ENCODE measurements at places on chromosomes 12 and 14.

GRCh38 chr12:82057770-82058169 lies 298.6 kb upstream of the PPFIA2 start:
- no peak for DNase-seq

GRCh38 chr12:55925870-55926737 lies 1.6 kb downstream of the PYM1 start:
- DNase-seq = no peak

DNA sequence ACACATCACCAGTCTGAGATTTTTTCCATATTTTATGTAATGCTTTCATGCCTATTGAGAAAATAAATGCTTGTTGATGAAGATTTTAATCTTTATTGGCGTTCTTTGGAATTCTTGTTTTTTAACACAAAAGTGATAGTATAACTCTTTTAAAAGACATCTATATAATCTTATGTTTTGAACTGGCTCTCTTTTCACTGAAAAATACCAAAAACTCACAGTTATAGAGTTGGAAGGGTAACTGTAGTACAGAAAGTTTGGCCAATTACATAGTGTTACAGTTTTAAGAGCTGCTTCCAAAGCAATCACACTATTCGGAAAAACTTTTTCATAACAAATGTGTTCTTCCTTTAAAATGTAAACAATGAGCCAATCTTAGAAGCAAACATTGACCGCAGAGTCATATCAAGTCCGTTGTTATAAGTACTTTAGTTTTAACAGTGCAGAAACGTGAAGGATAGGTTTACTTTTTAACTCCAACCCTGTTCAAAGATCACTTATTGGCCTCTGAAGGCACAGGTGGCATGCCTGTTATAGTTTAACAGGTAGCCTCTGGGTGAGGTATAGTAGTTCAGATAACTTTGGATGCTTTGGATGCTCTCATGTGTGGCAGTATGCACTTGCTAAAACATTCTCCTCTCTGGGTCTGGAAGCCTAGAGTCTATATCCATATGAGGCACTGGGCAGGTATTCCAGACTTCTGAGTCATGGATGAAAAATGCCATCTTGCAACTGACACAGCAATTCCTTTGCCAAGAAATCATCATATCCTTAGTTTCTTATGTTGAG lies 12.1 kb upstream of the NTN4 start:
- DNase-seq = no peak

- DNase-seq = no peak
Observed at GRCh38 chr14:70006699-70007098, 127.5 kb downstream of the SMOC1 start.

DNA sequence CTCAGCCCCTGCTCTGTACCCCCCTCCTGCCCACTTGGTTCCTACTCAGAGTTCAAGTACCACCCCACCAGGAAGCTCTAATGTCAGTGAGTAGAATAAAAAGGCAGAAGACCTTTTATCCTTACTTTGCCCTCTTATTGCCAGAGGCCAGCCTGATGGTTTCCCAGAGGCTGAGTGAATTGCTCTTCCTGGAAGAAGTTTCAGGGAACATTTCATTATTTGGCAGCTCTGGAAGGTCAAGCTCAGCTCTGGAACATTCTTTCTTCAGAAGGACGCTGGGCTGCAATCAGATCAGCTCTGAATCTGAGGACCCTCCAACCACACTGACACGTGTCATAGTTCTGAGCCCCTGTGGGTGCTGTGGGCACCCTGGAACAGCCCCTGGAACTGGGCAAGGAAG lies 188.9 kb downstream of the ETV6 start:
- DNase-seq = no peak

DNA sequence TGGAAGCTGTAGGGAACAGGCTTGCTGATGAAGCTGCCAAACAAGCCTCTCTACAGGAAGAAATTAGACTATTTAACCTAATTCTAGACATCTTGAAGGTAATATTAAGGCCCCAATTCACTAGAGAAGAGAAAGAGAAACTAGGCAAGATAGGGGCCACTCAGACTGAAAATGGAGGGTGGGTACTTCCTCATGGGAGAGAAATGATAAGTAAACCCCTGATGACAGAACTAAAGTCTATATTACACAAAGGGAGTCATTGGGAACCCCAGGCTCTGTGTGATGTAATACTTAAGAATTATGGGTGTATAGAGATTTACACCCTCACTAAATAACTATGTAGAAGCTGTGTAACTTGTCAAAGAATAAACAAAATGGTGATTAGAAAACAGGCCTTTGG lies 64.3 kb downstream of the APOBEC1 start:
- peak; percentile 74 for DNase-seq

DNA sequence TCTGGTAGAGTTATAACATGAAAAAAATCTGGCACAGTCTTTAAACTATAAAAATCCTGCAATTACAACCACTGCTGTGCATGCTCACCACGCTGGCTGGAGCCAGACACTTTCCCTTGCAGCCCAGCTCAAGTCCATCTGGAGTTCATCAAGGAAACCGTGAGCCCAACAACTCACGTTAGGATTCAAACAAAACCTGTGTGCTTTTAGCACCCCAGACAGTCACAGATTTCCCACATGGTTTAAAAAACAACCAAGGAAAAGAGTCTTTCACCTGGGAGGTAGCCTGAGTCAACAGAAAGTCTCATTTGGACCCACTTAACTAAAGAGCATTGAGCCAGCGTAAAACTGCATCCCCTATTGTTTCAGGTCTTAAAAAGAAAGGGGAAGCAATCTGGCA lies 4.7 kb downstream of the LRIG3 start:
- DNase-seq = no peak

DNA sequence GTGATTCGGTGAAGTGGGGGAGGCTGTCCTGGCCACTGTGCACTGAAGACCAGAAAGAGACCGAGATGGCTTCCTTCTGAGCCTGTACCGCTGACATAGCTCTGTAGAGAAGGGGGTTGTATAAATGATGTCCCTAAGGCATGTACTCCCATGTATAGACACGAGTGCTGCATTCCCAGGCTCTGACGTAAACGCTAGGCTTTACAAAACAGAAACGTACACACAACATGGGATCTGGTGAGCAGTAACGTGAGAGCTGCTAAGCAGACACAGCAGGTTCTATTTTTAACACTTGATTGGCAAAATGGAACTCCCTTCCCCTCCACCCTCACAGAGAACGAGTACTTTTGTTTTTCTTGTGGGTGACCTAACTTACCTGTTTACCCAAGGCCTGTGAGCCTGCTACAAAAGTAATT lies 35.9 kb downstream of the ACADS start:
- DNase-seq = no peak

- DNase-seq = peak; percentile 20
Observed at GRCh38 chr12:54933376-54933775, 51.2 kb downstream of the TESPA1 start.

DNA sequence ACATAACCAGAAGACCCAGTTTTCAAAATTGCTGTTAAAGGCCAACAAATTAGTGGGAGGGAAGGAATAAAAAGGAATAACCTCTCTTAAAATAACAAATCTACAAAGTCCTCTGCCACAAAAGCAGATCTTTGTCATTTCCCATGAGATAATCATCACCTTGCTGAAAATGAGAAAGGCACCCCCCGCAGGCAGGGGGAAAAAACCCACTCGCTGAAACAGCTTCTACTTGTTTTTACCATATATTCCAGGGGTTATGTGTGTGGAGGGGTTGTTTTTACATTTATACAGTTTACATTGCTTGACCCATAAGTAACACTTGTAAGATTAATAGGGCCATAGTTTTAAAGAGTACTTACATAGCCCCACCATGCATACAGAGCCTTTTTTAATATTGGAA lies 131.0 kb downstream of the PRICKLE1 start:
- no peak for DNase-seq

DNA sequence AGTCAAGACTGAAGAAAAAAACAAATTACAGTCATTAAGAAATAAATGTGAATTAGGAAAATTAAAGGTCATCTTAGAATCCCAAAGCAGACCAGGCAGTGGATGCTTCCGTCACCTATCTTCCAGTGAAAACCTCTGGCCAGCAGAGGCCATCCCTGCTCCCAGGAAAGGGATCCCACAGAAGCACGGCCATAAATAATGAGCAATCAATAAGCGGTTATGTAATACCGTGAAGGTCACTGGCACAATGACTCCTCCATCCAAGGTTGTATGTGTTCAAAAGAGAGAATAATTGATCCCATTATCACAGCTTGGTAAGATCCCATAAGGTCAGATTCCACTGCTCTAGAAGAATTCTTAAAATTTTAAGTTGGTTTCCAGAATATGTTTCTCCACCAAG lies 85.7 kb downstream of the PPP2R5E start:
- DNase-seq = no peak

DNA sequence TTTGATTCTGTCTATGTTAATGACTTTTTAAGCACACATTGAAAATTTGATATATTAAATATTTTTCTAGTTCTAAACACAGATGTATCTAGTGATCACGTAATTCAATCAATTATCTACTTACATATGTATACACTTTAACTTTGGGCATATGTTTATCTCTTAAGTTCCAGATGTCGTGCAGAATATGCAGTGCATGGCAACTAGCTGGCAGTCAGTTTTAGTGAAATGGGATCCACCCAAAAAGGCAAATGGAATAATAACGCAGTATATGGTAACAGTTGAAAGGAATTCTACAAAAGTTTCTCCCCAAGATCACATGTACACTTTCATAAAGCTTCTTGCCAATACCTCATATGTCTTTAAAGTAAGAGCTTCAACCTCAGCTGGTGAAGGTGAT lies 105.3 kb downstream of the PTPRQ start:
- DNase-seq = no peak

DNA sequence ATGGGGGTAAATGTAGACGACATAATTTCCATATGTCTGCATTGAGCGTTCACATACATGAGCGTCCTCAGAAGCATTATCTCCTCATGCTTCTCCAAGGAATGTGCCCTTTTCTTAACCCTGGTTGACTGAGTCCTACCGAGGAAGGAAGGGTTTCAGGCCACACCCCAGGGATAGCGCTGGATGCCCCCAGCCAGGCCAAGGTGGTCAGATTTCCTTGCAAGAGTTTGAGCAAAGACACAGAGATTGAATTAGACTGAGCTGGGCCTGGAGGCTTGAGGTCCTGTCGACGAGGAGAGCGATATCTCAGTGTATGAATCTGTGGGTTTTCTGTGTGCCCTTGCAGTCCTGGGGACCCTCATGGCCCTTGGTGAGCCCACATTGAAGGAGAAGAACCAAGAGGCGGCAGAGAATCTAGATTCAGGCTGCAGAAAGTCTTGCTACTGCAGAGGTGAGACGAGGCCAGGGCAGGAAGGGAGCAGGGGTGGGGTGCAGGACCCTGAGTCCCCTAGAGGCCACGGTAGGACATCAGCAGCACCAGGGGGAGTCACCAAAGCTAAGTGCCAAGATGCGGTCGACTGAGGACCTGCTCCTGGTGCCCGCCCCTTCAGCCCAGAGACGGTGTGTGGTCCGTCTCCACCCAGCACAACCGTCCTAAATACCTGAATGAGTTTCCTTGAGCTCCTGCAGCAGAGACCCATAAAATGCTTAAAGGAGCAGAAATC lies 94.7 kb upstream of the DIO3 start:
- no peak for DNase-seq

DNA sequence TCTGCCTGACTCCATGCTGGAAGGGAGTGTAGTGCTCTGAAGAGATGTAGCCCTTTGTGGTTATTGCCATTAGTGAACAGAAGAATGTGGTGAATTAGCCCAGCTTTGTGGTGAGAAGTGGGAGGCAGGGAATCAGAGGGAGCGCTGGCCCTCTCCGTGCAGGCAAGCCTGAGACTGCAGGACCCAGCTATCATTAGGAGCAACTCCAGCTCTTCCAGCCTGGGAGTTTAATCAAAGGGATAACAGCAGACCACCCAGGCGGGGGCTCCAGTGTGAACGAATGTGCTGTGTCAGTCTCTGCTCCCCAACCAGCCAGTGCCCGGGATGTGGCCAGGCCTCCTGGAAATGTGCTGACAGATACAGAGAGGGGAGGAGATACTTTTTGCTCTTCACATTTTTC lies 142.7 kb downstream of the TTLL5 start:
- no peak for DNase-seq

GRCh38 chr14:102238131-102238530 lies 66.8 kb downstream of the MOK start:
- DNase-seq = no peak

GRCh38 chr14:60151715-60152114 lies 13.5 kb downstream of the DHRS7 start:
- peak; percentile 82 for DNase-seq

DNA sequence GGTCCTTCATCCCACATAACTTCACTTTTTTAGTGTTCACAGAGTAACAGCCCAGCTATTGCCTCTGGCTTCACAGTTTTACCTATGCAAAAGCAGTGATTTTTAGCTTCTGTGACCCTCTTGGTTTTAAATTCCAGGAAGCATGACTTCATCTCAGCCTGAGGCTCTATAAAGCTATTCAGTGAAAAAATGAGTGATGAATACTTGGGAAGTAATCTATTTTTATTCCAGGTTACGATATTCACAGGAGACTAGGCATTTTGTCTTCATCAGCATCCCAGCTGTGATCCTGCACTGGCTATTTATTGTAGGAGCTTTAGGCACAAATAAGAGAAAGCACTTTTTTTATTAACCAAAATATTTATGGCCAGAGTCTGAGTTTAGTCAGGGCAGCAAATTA lies 164.8 kb downstream of the SNAPC1 start:
- no peak for DNase-seq

GRCh38 chr12:130745921-130746320 lies 29.8 kb upstream of the RIMBP2 start:
- DNase-seq = no peak

DNA sequence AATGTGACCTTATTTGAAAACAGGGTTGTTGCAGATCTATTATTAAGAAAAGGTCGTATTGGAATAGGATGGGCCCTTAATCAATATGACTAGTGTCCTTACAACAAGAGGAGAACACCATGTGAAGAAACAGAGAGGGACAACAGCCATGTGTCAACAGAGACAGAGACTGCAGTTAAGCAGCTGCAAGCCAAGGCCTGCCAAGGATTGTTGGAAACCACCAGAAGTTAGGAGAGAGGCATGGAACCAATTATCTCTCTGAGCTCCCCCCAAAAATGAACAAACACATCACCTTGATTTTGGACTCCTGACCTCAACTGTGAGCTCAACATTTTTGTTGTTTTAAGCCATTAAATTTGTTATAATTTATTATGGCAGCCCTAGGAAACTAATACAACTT lies 214.6 kb upstream of the PRKD1 start:
- no peak for DNase-seq

- no peak for DNase-seq
Observed at GRCh38 chr14:39266525-39266870, 32.8 kb downstream of the MIA2 start.

Data from inflammatory macrophage treated with lipopolysaccharide for 1 hour (primary cell).